ENCODE measurements at places on chromosomes 2 and 18. TPM values are rescaled to one million over a fixed set of nuclear protein-coding genes. Genes with fewer than 3 reads are reported as not detected.
A peak's percentile ranks its signal among the peaks of the same experiment; 100 is the strongest.

DNA sequence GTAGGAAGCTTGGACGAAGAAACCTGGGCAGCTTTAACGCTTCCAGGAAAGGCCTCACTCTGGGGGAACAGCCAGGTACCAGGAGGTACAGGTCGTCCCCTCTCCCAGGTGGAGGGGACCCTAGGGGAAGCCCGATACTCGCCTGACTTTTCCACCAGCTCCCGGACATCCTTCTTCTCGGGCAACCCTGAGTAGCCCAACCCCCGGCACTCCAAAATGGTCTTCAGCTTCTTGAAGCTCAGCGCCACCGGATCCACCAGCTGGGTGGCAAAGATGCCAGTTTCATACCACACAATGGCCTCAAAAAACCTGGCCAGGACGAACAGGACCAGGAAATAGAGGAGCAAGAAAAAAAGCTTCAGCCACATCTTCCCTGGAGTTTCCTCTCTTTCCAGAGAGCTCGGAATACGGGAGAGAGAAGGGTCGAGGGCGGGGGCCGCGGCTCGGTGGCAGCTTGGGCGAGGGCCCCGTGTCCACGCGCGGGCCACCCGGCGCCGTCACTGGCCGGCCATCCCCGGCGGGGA, 1.1 kb downstream of the RNF103 start:
- H3K4me1 ChIP-seq, result peaks cover 31% of the 10 kb centered on the region
- H3K4me3 ChIP-seq, result peak overlapping the region; percentile 95
- DNase-seq, result peak; percentile 3
- H3K36me3 ChIP-seq, result peaks cover 23% of the 10 kb centered on the region

GRCh38 chr2:213995400-213996105, 415.3 kb upstream of the VWC2L start:
- H3K4me1 ChIP-seq, result no peaks in the 10 kb centered on the region
- no peaks in the 10 kb centered on the region for H3K27me3 ChIP-seq
- H3K4me3 ChIP-seq, result no peak overlapping the region
- no peak for DNase-seq
- H3K27ac ChIP-seq, result no peak overlapping the region
- no peaks in the 10 kb centered on the region for H3K36me3 ChIP-seq

GRCh38 chr2:3021720-3022119, 355.9 kb downstream of the EIPR1 start:
- H3K4me3 ChIP-seq, result no peak overlapping the region
- H3K27ac ChIP-seq, result no peak overlapping the region
- H3K4me1 ChIP-seq, result no peaks in the 10 kb centered on the region

DNA sequence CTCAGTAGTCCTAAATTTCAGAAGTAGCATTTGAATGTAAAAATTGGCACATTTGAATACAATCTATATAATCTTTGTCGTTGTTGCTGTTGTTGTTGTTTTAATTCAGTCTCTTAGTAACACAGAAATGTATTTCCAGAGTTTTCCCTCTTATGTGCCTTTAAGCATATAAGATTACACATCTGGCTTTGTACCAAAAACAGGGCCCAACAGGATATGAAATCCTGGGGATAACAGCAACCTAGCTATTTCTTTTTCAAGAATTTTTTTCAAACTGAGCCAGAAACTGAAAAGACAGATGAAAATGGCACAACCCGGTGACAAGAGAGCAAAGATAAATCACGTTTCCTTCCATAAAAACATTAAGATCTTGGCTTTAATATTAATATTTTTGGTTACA, 906.7 kb downstream of the NRXN1 start:
- no peaks in the 10 kb centered on the region for H3K36me3 ChIP-seq
- no peak overlapping the region for H3K27ac ChIP-seq
- H3K27me3 ChIP-seq, result no peaks in the 10 kb centered on the region
- H3K4me1 ChIP-seq, result no peaks in the 10 kb centered on the region

The CFC1 gene
- polyA plus RNA-seq, result not detected

The EPB41L5 gene
- 2.8 TPM for polyA plus RNA-seq

The TMEM178A gene
- not detected for polyA plus RNA-seq

The ARHGAP25 gene
- polyA plus RNA-seq, result 148 TPM

GRCh38 chr2:147451902-147452515, 392.8 kb upstream of the ACVR2A start:
- no peaks in the 10 kb centered on the region for H3K4me1 ChIP-seq
- no peaks in the 10 kb centered on the region for H3K27me3 ChIP-seq
- no peaks in the 10 kb centered on the region for H3K36me3 ChIP-seq
- H3K4me3 ChIP-seq, result no peak overlapping the region
- DNase-seq, result no peak

DNA sequence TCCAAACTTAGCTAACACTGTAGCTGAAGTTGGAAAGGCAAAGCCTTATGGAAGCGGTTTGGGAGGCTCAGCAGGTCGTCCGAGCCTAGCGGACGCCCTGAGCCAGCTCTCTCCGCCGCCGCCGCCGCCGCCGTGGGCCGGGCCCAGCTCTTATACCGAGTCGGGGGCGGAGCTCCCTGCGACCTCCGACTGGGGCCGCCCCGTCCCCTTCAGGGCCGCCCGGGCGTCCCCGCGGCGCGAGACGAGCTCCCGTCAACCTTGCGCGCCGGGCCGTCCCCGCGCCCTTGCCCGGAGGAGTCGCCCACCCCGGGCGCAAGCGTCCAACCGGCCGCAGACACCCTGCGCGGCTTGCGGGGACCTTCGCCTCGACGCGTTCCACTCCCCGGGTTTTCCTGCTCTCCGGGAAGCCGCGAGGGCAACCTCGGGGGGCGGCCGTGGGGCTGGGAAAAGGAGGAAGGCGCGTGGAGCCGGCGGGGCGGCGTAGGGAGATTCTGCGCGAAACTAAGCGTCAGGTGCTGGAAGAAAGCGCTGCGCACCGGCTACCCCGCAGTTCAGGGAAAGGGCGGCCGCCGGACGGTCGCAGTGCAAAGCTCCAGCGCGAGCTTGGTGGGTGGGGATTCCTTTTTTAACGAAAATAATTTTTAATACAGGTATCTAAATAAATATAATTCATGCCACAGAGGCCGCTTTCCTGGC, at the start of gene SLC40A1:
SLC40A1 (minus strand) TSS at position 129 of the 696 bp plus-strand sequence. CDS start 326 bp downstream, outside the sequence.
- H3K4me3 ChIP-seq, result peak within 1 kb of the TSS; percentile 66
- DNase-seq, result peak; percentile 43

- H3K27me3 ChIP-seq, result no peaks in the 10 kb centered on the region
- DNase-seq, result no peak
- no peak overlapping the region for H3K4me3 ChIP-seq
- H3K27ac ChIP-seq, result no peak overlapping the region
Observed at GRCh38 chr18:25075783-25076182, 276.2 kb downstream of the ZNF521 start.

- peak overlapping the region; percentile 88 for H3K4me3 ChIP-seq
- DNase-seq, result peak; percentile 85
- H3K36me3 ChIP-seq, result peaks cover 9% of the 10 kb centered on the region
- H3K27ac ChIP-seq, result peak overlapping the region; percentile 78
- H3K27me3 ChIP-seq, result no peaks in the 10 kb centered on the region
Observed at GRCh38 chr2:61144697-61145268, 17.2 kb upstream of the C2orf74 start.

DNA sequence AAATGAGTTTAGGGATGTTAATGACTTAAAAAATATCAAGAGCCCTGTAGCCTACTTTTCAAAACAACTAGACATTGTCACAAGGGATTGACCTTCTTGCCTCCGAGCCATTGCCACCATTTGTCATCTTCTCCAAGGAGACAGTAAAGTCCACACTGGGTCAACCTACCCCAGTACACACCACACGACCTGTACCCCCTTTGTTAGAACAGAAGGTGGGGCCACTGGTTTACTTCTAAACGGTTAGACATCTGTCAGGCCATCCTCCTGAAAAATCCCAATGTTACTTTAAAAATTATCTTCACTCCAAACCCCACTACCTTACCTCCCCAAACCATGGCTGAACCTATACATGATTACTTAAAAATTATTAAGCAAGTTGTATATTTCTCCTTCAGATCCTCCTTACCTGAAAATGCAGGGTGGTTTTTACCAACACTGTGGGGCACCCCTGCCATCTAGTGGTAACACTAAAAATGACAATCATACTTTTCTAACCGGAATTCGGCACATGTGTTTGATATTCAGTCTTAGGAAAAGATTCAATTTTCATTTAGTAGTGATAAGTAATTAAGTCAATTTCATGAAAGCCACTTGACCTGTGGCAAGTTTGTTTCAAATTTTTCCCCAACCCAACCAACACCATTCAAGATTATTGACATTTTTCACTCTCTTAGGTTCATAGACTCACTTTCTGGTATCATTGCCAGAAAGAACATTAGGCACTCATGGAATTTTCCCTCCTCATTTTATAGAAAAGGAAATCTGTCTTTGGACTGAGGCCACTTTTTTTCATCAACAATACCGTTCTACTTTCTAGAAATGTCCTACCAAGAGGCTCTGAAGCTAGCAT, 265.3 kb upstream of the PKDCC start:
- no peaks in the 10 kb centered on the region for H3K27me3 ChIP-seq
- no peaks in the 10 kb centered on the region for H3K36me3 ChIP-seq

The EMILIN1 gene
- 1.2 TPM for polyA plus RNA-seq

DNA sequence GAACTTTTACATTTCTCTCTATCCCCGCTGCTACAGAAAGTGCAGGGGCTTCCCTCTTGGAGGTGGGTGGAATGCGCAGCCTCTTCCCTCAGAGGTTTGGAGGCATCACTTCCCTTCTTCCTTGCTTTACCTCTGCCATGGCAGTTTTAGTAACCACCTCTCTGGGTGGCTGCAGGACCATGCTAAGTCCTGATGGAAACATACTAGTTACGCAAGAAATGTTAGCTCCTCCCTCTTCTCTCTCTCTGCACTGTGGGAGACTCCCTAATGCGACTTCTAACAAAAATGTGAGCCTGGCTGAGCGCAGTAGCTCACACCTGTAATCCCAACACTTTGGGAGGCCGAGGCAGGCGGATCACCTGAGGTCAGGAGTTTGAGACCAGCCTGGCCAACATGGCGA, 116.8 kb upstream of the RAB6C start:
- DNase-seq, result no peak
- no peak overlapping the region for H3K4me3 ChIP-seq
- no peak overlapping the region for H3K27ac ChIP-seq

DNA sequence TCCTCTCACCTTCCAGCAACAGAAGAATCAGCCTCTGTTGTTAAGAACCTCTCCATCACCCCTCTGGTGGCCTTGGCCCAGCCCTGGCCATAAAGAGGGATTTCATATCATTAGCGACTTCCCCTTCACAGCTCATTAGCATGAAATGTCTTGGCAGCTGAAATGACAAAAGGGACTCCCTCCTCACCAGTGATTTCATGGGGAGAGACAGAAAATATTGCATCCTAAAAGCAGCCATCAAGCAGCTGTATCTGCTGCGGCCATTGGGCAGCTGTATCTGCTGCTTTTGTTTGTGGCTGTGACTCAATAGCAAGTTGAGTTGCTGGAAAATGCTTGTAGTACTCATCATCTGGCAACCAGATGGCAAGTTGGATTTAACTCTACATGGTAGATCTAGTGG, 105.9 kb upstream of the RMDN2 start:
- H3K4me1 ChIP-seq, result no peaks in the 10 kb centered on the region
- no peak for DNase-seq

DNA sequence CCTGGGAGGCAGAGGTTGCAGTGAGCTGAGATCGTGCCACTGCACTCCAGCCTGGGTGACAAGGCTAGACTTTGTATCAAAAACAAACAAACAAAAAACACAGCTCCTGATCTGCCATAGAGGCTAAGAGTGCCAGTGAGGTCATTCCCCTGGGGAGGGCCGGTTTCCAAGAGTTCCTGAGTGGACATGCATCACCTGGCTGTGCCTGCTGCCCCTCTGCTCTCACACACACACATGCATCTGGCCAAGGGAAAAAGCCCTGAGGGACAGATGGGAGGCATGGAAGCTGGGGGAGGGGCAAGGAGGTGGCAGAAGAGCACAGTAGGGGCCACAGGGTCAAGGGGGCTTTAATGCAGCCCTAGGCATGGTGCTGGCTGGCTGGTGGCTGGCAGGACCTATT, 60.4 kb downstream of the ZBTB7C start:
- H3K4me3 ChIP-seq, result no peak overlapping the region
- no peak for DNase-seq
- no peak overlapping the region for H3K27ac ChIP-seq
- H3K27me3 ChIP-seq, result peaks cover 2% of the 10 kb centered on the region
- H3K4me1 ChIP-seq, result no peaks in the 10 kb centered on the region
- H3K36me3 ChIP-seq, result no peaks in the 10 kb centered on the region

- H3K27me3 ChIP-seq, result peaks cover 4% of the 10 kb centered on the region
- no peak overlapping the region for H3K27ac ChIP-seq
- no peak overlapping the region for H3K4me3 ChIP-seq
Observed at GRCh38 chr2:84495539-84496146, 20.7 kb upstream of the DNAH6 start.

DNA sequence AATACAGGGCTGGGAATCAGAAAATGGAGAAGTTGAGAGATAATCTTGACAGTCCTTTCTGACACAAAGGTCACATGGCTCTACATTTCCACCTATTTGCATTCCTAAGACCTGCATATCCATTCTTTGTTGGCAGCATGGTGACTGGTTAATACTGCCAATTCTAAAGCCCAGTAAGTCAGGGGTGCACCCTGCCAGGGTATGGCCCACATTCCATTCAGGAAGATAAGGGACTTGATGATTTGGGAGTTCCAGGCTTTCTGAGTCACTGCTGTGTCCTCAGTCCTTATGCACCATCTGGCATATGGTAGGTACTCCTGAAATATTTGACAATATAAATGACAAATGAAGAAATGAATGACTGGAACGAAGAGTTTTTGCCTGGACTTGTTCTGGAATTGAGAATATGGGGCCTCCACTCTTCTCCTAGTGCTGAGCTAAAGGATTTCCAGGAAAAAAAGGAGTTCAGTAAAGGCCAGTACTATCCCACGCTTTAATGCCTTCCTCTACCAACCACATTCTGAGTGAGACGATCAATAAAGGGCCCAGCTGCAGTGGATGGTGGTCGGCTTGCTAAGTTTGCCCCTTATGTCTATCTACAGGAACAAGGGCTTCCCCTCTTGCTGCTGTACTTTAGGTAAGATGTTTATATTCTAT, 31.7 kb upstream of the EIF2AK3 start:
- DNase-seq, result no peak
- no peak overlapping the region for H3K4me3 ChIP-seq
- no peaks in the 10 kb centered on the region for H3K36me3 ChIP-seq
- H3K27ac ChIP-seq, result no peak overlapping the region

DNA sequence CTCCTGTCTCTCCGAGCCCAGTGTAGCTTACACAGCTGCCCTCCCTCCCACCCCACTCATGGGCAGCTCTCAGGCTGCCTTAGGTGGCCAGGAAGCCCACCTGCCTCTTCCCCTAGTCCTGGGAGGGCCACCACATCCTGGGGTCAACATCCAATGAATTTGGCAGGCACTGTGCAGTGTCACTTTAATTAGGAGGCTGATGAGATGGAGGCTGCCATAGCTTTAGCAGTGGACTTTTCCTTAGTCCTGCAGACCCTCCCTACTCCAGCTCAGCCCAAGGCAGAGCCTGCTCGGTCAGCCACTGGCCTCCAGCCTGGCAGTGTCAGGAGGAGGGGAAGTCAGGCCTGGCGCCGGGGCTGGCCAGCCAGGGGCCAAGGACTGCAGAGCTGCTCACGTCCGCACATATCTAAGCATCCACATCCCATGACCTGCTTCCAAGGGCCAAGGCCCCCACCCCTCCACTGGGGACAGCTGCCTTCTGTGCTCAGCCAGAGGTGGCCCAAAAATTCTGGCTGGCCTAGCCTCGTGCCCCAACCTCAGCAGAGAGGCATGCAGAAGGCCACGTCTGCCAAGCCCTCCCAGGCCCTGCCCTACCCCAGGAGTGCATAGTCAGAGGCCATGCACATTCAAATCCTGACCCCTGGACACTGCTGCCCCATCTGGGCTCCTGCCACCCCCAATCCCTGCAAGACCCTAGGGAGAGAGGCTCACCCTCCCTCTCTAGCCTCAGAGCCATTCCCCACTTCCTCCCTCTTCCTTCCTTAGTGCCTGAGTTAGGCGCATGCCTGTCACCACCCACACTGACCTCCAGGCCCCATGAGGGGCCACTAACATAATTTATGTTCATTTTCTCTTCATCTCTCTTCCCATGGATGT, 33.1 kb downstream of the ADRA2B start:
- DNase-seq, result no peak
- peaks cover 13% of the 10 kb centered on the region for H3K27me3 ChIP-seq
- H3K4me3 ChIP-seq, result no peak overlapping the region
- no peaks in the 10 kb centered on the region for H3K4me1 ChIP-seq
- no peak overlapping the region for H3K27ac ChIP-seq
